ENCODE measurements at places on chromosomes 5 and 9. TPM values are rescaled to one million over a fixed set of nuclear protein-coding genes. Genes with fewer than 3 reads are reported as not detected.

GRCh38 chr9:120212153-120212852, 367.7 kb downstream of the CDK5RAP2 start:
- DNase-seq: no peak

DNA sequence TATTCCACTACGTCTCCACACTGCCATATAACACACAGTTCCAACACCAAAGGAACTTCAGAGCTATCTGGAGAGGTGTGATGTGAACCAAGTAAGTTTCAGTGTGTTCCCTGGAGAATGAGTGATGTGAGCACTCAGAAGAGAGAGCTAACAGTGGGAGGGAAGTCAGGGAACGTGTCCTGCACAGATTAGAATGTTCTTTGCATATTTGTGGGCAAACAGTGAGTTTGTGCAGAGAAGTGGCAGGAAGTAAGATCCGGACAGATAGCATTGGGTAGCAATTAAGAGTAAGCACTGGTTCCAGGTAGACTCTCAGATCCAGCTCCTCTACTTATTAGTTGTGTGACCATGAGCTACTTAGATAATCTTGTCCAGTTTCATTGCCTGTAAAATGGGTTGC, 206.4 kb downstream of the PDZD2 start:
- no peak for DNase-seq

- no peak for DNase-seq
Observed at GRCh38 chr5:138243794-138244193, 30.6 kb downstream of the GFRA3 start.

DNA sequence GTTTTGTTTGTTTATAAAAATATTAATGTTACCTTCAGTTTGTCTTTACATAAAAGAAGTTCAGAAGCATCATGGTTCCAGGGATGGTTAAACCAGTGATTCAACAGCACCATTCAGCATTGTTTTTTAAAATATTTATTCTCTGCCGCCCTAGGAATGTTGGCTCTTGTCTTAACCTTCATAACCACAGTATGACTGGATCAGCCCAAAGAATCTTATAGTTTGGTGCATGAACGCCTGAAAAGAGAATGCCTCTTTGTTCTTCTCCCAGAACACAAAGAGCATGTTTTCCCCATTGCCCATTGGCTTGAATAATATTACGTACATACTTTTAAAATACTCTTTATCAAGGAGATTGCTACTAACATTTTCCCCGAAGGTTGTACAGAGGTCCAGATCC, 413.4 kb downstream of the ANXA1 start:
- DNase-seq: no peak

GRCh38 chr5:42749020-42749419, 7.6 kb upstream of the CCDC152 start:
- no peak for DNase-seq

- DNase-seq: peak; percentile 43
Observed at GRCh38 chr9:121824651-121825030, 173.2 kb downstream of the DAB2IP start.

GRCh38 chr9:98502976-98503325, 205.8 kb downstream of the GABBR2 start:
- peak; percentile 30 for DNase-seq

DNA sequence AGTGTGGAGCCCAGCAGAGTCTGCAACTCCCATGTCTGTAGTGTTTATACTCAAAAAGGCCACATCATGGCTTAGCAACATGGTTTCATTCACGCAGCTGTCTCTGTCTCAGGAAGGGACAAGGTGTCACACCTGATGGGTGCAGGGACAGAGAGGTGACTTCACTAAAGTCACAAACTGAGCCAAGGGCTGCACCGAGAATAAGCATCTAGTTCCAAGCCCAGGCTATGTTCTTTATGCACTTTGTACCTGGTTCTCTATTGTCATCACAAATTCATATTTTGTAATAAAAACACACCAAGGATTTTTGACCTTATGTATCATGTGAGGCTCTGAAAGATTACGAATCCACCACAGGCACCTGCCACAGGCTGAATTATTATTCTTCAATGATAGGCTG, 64.9 kb upstream of the STK32A start:
- DNase-seq: no peak

GRCh38 chr9:98085944-98086343, 29.4 kb downstream of the NANS start:
- DNase-seq: no peak

DNA sequence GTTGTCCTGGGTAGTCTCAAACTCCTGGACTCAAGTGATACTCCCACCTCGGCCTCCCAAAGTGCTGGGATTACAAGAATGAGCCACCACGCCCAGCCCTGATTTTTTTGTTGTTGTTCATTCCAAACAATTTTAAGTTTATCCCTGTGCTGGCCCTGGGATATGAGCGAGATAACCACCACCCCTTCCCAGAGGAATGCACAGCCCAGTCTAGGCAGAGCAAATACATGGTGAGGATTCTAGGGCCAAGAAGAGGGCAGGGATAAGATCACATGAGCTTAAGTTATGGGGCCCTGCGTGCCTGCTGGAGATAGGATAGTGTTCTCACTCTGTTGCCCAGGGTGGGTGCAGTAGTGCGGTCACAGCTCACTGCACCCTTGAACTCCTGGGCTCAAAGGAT, 21.0 kb upstream of the TOR1B start:
- DNase-seq: no peak

- DNase-seq: no peak
Observed at GRCh38 chr9:35828716-35829083, at the start of gene FAM221B. Gene FAM221B (minus strand): TSS chr9:35828732. CDS start chr9:35826161, 2,571 bp downstream.

- no peak for DNase-seq
Observed at GRCh38 chr9:94611638-94612068, 18.0 kb upstream of the FBP2 start.

DNA sequence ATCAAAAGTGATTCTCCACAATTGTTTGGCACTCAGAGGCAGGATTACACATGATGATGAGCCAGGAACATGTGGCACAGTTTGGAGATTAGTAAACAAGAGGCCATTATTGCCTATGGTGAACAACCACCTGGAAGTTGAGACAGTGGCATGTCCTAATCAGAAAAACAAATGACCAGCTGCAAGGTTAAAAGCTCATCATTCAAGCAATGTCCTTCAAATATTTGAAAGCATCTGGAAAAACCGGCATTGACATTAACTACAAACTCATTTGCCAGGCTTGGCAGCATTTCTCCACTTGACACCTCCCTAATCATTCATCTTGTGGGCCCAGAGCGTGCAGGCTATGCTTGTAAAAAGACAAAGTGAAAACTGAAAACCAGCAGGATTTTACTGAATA, 80.6 kb upstream of the MEGF10 start:
- DNase-seq: no peak

GRCh38 chr9:116951588-116952435, 264.7 kb downstream of the TRIM32 start:
- DNase-seq: no peak

DNA sequence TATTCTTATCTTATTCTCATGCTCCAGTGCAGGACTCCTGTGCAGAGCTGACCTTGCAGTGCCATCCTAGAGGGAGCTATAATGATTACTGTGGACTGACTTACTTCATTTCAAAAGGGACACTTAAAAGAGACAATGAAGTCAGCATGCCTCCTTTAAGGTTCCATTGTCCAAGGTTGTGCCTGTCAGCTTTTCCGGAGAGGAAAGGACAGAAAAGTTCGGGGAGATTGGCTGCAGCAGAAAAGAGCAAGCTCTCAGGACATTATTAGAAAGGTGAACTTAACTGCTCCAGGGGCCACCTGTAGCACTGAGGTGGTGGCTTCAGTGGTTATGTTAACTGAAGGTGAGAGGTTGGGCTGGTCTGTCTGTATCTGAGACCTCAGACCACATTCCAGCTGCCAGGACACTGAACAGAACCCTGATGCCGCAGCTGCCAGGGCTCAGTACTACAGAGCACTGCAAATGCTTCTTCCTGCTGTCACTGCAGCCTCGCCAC, 112.9 kb downstream of the ST8SIA4 start:
- DNase-seq: no peak

GRCh38 chr5:40628407-40628806, 51.3 kb upstream of the PTGER4 start:
- DNase-seq: no peak

GRCh38 chr9:4743131-4743875, 2.3 kb upstream of the AK3 start:
- no peak for DNase-seq

DNA sequence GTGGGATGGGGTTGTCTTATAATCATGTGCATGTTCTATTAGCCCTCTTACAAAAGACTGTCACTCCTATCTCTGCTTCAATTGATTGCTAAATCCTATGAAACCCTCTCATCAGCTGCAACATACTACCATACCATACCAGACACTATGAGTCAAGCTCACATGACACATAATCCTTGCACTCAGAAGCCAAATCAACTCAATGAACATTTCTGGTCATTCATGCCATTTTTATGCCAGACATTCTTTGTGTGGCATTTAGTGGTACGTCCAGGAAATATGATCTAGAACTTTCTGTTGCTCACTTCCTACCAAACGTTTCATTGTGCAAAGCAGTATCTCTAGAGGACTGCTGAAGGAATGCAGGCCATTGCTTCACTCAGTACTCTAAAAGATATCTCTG, 159.2 kb upstream of the GNA14 start:
- DNase-seq: no peak

GRCh38 chr5:89601880-89602279, 718.9 kb upstream of the MEF2C start:
- no peak for DNase-seq

The ACER2 gene
- total RNA-seq: 2.0 TPM

The SPDL1 gene
- total RNA-seq: 11.5 TPM

The ADAMTS13 gene
- total RNA-seq: 11.5 TPM

The OR1Q1 gene
- total RNA-seq: not detected

The C9orf50 gene
- total RNA-seq: not detected

The PCDHA5 gene
- not detected for total RNA-seq

The ADAMTS16 gene
- total RNA-seq: 0.84 TPM

The CYLC2 gene
- not detected for total RNA-seq

The IRX4 gene
- not detected for total RNA-seq

The NPR2 gene
- total RNA-seq: 9.4 TPM

The EIF4E1B gene
- total RNA-seq: not detected

The TAF11L5 gene
- total RNA-seq: not detected

The SLIT3 gene
- 0.61 TPM for total RNA-seq

The C1QTNF2 gene
- total RNA-seq: 0.37 TPM

The IGIP gene
- total RNA-seq: 4.1 TPM

The ARHGEF39 gene
- under 0.01 TPM for total RNA-seq
